ENCODE measurements at places on chromosomes 2 and 18.

GRCh38 chr2:29561181-29561580 lies 360.2 kb downstream of the ALK start:
- H3K27me3 ChIP-seq, result no peaks in the 10 kb centered on the region
- no peak overlapping the region for H3K4me3 ChIP-seq
- H3K36me3 ChIP-seq, result no peaks in the 10 kb centered on the region
- H3K27ac ChIP-seq, result no peak overlapping the region
- H3K4me1 ChIP-seq, result no peaks in the 10 kb centered on the region

DNA sequence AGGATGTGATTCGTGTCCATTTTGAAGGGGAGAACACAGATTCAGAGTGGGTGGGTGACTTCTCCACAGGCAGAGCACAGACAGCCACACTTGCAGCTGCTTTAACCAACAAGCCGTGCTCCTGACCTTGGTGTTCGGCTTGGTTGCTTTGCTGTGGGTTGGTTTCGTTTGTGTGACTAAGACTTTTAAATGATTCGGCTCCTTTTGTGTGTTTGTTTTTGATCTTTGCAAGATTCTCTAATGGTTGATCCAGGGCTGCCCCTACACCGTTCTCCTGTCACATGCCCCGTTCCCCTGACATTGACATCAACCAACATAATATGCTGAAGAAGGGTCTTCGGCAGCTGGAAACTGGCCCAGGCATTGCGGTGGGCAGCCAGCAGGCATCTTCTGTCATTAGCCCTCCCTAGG lies 95.9 kb upstream of the MBOAT2 start:
- no peak overlapping the region for H3K4me3 ChIP-seq
- DNase-seq, result no peak
- peaks cover 12% of the 10 kb centered on the region for H3K4me1 ChIP-seq
- no peaks in the 10 kb centered on the region for H3K27me3 ChIP-seq

DNA sequence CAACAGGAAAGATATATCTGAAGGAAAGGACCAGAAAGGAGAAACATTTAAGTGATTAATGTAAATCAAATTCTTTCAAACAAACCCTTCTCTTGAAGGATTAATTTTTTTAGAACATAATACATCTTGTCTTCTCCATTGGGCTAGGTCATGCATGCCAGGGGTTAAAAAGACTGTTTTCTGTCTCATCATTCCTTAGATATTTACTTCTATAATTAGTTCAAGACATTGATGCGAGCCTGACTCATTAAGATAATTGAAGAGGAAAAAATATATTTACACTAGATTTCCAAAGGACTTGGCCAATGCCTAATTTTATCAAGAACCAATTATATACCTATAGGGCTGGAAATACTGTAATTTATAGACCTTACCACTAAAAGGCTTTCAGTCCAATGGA lies 166.6 kb upstream of the SETBP1 start:
- no peaks in the 10 kb centered on the region for H3K27me3 ChIP-seq
- no peaks in the 10 kb centered on the region for H3K4me1 ChIP-seq
- H3K36me3 ChIP-seq, result no peaks in the 10 kb centered on the region

GRCh38 chr2:120305296-120305695 lies 40.6 kb upstream of the INHBB start:
- no peak overlapping the region for H3K27ac ChIP-seq
- no peaks in the 10 kb centered on the region for H3K36me3 ChIP-seq
- H3K27me3 ChIP-seq, result no peaks in the 10 kb centered on the region
- DNase-seq, result no peak
- H3K4me1 ChIP-seq, result 0 out of 2 replicates have a peak, but pooled peaks cover 1% of the 10 kb centered on the region

DNA sequence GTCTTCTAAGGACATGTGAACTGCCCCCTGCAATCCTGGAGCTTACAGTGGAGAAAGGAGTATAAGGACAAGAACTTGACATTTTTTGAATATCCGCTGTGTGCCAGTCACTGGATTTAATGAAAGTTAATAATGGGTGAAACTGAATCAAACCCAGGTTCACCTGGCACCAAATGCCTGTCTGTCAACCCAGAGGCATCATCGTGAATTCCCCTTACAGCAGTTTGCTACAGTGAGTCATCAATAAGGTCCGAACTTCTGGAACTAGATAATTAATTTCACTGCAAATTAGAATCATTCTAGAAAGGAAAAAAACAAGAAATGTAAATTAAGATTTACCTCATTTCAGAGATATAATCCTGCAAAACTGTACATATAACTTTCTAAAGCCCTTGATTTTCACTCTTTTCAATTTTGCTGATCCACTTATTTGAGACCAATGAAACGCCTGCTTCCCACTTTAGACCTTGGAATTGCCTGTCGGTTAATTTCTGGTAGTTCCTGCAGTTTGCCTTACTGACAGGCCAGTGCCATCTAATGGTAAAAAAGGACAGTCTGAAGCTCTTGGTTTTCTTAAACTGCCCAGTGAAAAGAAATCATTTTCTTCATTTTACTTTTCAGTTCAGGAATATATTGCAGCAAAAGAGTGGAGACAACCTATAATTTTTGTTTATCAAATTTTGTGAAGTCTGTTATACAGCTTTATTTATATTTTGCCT lies 8.2 kb downstream of the DSG2 start:
- H3K27me3 ChIP-seq, result no peaks in the 10 kb centered on the region
- H3K36me3 ChIP-seq, result no peaks in the 10 kb centered on the region
- no peak overlapping the region for H3K27ac ChIP-seq
- H3K4me1 ChIP-seq, result no peaks in the 10 kb centered on the region
- no peak for DNase-seq
- no peak overlapping the region for H3K4me3 ChIP-seq

- H3K27me3 ChIP-seq, result no peaks in the 10 kb centered on the region
- peaks cover 2% of the 10 kb centered on the region for H3K36me3 ChIP-seq
- no peak overlapping the region for H3K27ac ChIP-seq
These were observed 105.4 kb upstream of the FAM117B start for GRCh38 chr2:202529389-202529788.

GRCh38 chr2:132477962-132478361 lies 61.4 kb downstream of the GPR39 start:
- no peaks in the 10 kb centered on the region for H3K36me3 ChIP-seq
- DNase-seq, result no peak
- H3K4me1 ChIP-seq, result no peaks in the 10 kb centered on the region
- no peaks in the 10 kb centered on the region for H3K27me3 ChIP-seq
- H3K4me3 ChIP-seq, result no peak overlapping the region
- H3K27ac ChIP-seq, result no peak overlapping the region

DNA sequence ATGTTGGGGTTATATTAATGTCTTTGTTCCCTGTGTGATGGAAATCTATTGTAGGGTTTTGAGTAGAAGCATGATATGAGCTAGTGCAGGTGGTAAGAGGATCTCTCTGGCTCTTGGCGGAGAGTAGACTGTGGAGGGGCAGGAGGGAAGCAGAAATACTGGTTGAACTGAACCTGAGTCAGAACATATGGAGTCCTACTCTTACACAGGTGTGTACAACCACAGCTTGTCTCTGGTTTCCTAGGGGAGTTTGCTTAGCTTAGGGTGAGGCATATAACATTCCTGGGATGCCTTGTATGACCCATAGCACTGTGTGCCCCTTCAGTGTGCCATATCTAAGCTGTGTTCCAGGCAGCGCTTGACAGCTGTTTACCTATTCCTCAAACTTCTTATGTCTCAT lies 97.3 kb upstream of the GCFC2 start:
- no peaks in the 10 kb centered on the region for H3K27me3 ChIP-seq
- H3K4me1 ChIP-seq, result no peaks in the 10 kb centered on the region
- no peak for DNase-seq
- H3K4me3 ChIP-seq, result no peak overlapping the region
- H3K36me3 ChIP-seq, result no peaks in the 10 kb centered on the region
- H3K27ac ChIP-seq, result no peak overlapping the region

DNA sequence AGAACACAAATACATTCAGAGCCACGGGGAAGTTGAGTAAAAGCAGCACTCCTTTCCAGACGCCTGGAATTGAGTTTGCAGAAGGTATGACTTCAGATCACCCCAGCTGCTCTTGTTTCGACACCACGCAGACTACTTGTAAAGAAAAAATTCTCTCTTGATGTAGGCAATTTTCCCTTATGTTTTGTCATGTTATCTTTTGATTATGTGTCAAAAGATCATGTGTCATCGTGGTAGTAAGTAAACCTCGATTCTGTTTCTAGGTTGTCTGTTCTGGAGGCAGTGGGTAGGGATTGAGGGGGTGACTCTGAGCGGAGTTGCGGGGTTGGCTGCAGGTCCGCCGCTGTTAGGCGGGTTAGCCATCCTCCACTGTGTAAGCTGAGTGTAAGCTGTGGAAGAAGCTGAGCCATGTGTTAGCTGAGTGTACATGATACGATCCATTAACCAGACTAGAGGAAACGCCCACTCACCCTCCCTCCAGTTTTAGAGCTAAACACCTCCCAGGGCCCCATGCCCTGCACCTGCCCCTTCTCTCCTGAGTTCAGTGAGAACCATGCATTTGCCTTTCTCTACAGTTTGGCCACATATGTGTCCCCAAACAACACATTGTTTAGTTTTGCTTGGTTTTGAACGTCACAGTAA lies 181.8 kb downstream of the SNTG2 start:
- H3K27ac ChIP-seq, result no peak overlapping the region
- H3K36me3 ChIP-seq, result no peaks in the 10 kb centered on the region
- no peak overlapping the region for H3K4me3 ChIP-seq
- no peaks in the 10 kb centered on the region for H3K27me3 ChIP-seq

DNA sequence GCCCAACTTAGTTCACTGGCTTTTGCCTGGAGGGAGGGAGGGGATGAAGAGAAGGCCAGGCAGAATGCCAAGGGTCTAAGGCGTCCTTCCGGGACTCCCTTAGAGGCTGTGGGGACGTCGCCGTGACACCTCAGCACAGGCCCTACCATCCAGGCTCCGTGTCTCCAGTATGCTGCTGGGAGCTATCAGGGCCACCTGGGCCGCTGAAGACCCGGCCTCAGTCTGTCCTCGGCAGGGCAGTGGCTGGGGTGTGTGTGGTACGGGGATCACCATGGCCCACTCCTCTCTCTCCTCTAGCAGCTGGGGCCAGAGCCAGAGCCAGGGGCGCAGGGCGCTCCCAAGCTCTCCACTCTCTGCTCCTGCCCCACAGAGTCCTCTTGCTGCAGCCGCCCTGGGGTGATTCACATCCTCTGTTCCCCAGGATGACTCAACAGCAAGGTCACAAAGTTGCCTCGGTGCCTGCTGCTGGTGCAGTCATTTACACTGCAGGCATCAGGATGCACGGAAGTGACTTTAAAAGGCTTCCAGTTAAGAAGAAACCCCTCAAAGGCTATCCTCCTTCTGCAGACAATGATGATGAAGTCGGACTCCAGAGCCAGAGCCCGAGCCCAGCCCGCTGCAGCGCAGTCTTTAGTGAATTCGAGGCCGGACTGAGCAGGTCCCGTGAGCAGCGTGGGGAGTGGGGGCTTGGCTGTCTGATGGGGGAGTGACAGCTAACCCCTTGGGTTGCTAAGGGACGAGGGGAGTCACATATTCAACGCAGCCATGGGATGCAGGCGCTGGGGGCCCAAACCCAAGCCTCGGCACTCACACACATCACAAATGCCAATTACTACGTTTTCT lies 31.9 kb downstream of the SNORC start:
- no peak overlapping the region for H3K4me3 ChIP-seq
- DNase-seq, result no peak
- H3K4me1 ChIP-seq, result peaks cover 3% of the 10 kb centered on the region
- peaks cover 5% of the 10 kb centered on the region for H3K27me3 ChIP-seq

GRCh38 chr2:205555566-205556230 lies 126.6 kb upstream of the NRP2 start:
- no peaks in the 10 kb centered on the region for H3K27me3 ChIP-seq
- no peak overlapping the region for H3K4me3 ChIP-seq
- no peaks in the 10 kb centered on the region for H3K36me3 ChIP-seq
- peaks cover 4% of the 10 kb centered on the region for H3K4me1 ChIP-seq
- no peak for DNase-seq

DNA sequence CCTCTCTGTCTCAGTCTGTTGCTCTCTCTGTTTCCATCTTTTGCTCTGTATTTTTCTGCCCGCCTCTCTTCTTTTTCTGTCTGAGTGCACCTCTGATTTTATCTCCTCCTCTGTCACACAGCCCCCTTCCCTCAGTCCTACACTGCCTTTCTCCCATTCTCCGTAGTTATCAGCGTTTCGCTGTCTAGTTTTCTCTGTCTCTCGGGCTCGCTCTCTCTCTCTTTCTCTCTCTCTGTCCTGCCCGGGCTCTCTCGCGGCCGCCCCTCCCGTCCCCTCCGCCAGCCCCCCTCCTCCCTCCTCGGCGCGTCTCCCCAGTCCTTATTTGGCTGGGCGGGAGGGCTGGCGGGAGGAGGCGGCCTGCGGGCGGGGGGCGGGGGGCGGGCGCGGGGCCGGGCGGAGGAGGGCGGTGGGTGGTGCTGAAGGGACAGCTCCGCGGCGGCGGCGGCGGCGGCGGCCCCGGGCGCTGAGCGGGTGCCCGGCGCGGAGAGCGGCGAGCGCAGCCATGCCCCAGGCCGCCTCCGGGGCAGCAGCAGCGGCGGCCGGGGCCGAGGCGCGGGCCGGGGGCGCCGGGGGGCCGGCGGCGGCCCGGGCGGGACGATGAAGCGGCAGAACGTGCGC lies at the start of gene KCNK3:
TSS of gene KCNK3 (plus strand) at position 444 of the 618 bp plus-strand sequence. CDS start at position 598, 154 bp downstream.
- H3K4me1 ChIP-seq, result peaks cover 7% of the 10 kb centered on the region
- peaks cover 24% of the 10 kb centered on the region for H3K27me3 ChIP-seq
- peak within 1 kb of the TSS; percentile 31 for H3K4me3 ChIP-seq
- no peak within 1 kb of the TSS for H3K27ac ChIP-seq
- H3K36me3 ChIP-seq, result no peaks in the 10 kb centered on the region
- DNase-seq, result no peak

- no peak for DNase-seq
- peaks cover 15% of the 10 kb centered on the region for H3K4me1 ChIP-seq
- H3K36me3 ChIP-seq, result 0 out of 2 replicates have a peak, but pooled peaks cover 2% of the 10 kb centered on the region
- H3K27me3 ChIP-seq, result no peaks in the 10 kb centered on the region
- H3K27ac ChIP-seq, result no peak overlapping the region
These were observed 16.7 kb downstream of the BCL11A start for GRCh38 chr2:60536746-60537145.

GRCh38 chr2:238103465-238104225 lies 3.5 kb downstream of the ESPNL start:
- H3K27ac ChIP-seq, result no peak overlapping the region
- no peaks in the 10 kb centered on the region for H3K27me3 ChIP-seq
- H3K36me3 ChIP-seq, result no peaks in the 10 kb centered on the region
- H3K4me3 ChIP-seq, result no peak overlapping the region
- peaks cover 3% of the 10 kb centered on the region for H3K4me1 ChIP-seq

GRCh38 chr2:201348758-201349157 lies 8.4 kb downstream of the FLACC1 start:
- H3K36me3 ChIP-seq, result no peaks in the 10 kb centered on the region
- no peak overlapping the region for H3K27ac ChIP-seq
- H3K4me3 ChIP-seq, result no peak overlapping the region
- H3K27me3 ChIP-seq, result no peaks in the 10 kb centered on the region
- no peak for DNase-seq
- no peaks in the 10 kb centered on the region for H3K4me1 ChIP-seq

DNA sequence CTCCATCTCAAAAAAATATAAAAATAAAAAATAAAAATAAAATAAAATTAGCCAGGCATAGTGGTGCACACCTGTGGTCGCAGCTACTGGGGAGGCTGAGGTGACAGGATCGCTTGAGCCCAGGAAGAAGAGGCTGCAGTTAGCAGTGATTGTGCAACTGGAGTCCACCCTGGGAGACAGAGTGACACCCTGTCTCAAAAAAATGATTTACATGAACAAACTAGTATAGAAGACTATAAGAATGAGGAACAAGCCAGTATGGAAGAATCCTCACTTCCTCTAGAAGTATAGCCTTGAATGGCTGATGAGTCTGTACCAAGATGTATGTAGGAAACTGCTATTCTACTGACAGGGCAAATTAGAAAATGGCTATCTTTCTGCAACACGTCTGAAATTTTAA lies 10.9 kb downstream of the YES1 start:
- H3K27me3 ChIP-seq, result no peaks in the 10 kb centered on the region
- no peak for DNase-seq
- H3K27ac ChIP-seq, result no peak overlapping the region
- no peaks in the 10 kb centered on the region for H3K36me3 ChIP-seq
- no peak overlapping the region for H3K4me3 ChIP-seq
- no peaks in the 10 kb centered on the region for H3K4me1 ChIP-seq

GRCh38 chr18:79590191-79591031 lies 89.2 kb upstream of the CTDP1 start:
- no peak overlapping the region for H3K27ac ChIP-seq
- H3K4me1 ChIP-seq, result peaks cover 5% of the 10 kb centered on the region
- no peak for DNase-seq
- no peaks in the 10 kb centered on the region for H3K27me3 ChIP-seq
- H3K4me3 ChIP-seq, result no peak overlapping the region

Data from iPS DF 6.9 (cell line).